Activated naive CD8-positive, alpha-beta T cell treated with anti-CD3 and anti-CD28 coated beads for 36 hours (primary cell): ENCODE measurements at places on chromosomes 2 and 18. TPM values are rescaled to one million over a fixed set of nuclear protein-coding genes. Genes with fewer than 3 reads are reported as not detected.

Gene EPB41L3
- 1.1 TPM for total RNA-seq

Gene RAPGEF4
- 0.72 TPM for total RNA-seq

Gene SAG
- 0.31 TPM for total RNA-seq

Gene IL36RN
- not detected for total RNA-seq

Gene NOP58
- total RNA-seq, result 234 TPM

Gene GCKR
- not detected for total RNA-seq

Gene ALK
- not detected for total RNA-seq

Gene MARCHF4
- total RNA-seq, result not detected

- H3K36me3 ChIP-seq, result peaks cover 36% of the 10 kb centered on the region
- H3K27ac ChIP-seq, result peak overlapping the region; percentile 35
- H3K4me3 ChIP-seq, result no peak overlapping the region
- no peak for DNase-seq
These were observed 49.6 kb downstream of the ODC1 start for GRCh38 chr2:10398496-10398895.

GRCh38 chr2:25280051-25280687 is 61.6 kb downstream of the DNMT3A start:
- peak overlapping the region; percentile 1 for H3K4me3 ChIP-seq
- peaks cover 51% of the 10 kb centered on the region for H3K36me3 ChIP-seq
- peaks cover 66% of the 10 kb centered on the region for H3K4me1 ChIP-seq
- no peaks in the 10 kb centered on the region for H3K27me3 ChIP-seq
- no peak for DNase-seq

GRCh38 chr2:15069149-15069548 is 436.6 kb downstream of the LRATD1 start:
- H3K27me3 ChIP-seq, result peaks cover 7% of the 10 kb centered on the region
- no peaks in the 10 kb centered on the region for H3K36me3 ChIP-seq
- no peak overlapping the region for H3K4me3 ChIP-seq
- no peaks in the 10 kb centered on the region for H3K4me1 ChIP-seq
- no peak overlapping the region for H3K27ac ChIP-seq

DNA sequence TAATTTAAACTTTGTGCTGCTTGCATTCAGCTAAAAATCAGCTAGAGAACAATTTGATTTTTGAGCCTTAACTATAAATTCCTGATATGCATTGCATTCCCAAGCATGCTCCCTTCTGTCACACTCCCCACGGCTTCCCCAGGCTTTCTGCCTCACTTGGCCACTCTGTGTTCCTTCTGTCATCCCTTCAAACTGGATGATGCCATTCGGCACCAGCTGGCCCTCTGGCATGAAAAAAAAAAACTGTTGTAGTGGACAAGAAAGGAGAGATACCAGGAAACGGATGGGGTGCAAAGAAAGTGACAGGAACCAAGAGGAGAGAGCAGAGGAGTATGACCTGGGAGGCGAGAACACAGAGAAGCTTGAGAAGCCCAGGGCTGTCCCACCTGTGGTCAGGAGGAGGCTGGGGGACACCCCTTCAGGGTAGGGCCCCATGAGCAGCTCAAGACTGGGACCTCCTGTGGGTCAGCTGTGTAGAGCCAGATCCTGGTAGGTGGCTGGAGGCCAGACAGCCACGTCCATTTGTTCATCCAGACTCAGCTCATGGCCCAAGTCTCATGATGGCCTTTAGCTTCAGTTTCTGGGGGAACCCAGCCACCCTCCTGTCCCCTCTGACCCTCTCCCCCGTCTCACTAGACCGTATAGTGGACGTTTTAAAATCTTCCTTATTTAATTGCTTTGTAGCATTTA is 211.8 kb downstream of the GBX2 start:
- H3K4me3 ChIP-seq, result no peak overlapping the region
- no peaks in the 10 kb centered on the region for H3K36me3 ChIP-seq
- peaks cover 9% of the 10 kb centered on the region for H3K4me1 ChIP-seq
- H3K27me3 ChIP-seq, result peaks cover 32% of the 10 kb centered on the region

DNA sequence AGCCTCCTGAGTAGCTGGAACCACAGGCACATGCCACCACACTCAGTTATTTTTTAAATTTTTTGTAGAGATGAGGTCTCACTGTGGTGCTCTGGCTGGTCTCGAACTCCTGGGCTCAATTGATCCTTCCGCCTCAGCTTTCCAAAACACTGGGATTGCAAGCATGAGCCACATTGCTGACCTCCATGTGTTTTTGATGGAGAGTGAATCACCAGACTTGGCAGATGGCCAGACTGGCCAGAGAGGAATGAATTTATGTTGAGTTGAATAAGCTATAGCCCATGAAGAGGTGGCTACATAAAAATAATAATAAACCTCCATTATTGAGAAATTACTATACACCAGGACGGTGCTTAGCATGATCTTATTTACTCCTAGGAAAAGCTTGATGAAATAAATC is 91.5 kb downstream of the MREG start:
- no peaks in the 10 kb centered on the region for H3K4me1 ChIP-seq
- no peak for DNase-seq
- H3K4me3 ChIP-seq, result no peak overlapping the region
- H3K36me3 ChIP-seq, result no peaks in the 10 kb centered on the region

DNA sequence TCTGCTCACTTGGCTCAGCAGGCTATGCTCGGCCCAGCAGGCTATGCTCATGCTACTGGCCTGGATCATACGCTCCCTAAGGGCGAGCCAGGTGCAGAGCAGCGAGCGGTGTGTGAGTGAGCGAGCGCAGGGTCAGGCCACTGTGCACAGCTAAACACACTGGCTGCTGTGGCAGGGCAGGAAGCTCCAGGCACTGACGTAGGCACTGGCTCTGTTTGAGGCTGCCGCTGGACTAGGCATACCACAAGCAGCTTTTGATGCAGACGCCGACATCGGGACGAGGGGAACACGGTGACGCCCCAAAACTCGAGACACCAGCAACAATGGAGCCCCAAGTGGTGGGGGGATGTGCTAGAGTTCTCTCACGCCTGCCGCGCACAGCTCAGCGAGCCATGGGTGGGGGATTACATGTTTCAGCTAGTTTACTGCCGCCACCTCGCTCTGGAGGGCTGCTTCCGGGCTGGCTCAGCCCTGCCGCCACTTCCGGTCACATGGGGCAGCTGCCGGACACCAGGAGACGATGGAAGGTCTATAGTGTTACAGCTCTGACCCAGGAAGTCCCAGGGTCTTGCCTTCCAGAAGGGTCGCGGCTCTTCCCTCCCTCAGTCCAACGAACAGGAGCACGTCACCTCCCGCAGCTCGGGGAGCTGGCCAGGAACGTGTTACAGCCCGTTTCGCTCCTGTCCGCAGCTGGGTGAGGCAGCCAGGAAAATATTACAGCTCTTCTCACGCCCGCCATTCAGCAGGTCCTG is 1176.9 kb upstream of the LRRTM1 start:
- no peak overlapping the region for H3K27ac ChIP-seq
- no peaks in the 10 kb centered on the region for H3K27me3 ChIP-seq
- no peaks in the 10 kb centered on the region for H3K4me1 ChIP-seq
- no peaks in the 10 kb centered on the region for H3K36me3 ChIP-seq
- no peak for DNase-seq

DNA sequence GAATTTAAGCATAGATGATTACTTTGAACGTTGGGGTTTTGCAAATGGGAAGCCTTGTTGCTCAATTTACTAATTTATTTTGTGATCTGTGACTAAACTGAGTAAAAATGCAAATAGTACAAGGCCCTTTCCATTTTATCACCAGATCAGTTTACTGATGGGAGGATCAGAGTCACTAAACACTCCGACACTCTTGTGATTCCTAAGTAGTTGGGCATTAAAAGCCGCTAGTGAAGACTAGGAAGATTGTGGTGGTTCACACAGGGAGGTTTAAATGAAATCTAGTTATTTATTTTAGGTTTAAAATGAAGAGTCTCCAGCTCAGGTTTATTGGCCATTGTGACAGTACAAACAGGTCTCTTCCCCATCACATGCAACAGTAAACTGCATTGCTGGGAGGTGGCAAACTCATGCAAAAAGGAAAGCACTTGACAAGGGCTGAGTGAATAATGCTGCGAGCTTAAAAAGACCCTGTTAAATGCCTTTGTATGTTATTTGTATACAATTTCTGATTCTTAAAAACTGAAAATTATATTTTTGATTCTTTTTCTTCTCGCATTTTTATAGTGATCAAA is 394.8 kb upstream of the FANCL start:
- no peaks in the 10 kb centered on the region for H3K36me3 ChIP-seq
- no peaks in the 10 kb centered on the region for H3K4me1 ChIP-seq
- H3K27ac ChIP-seq, result no peak overlapping the region
- no peak overlapping the region for H3K4me3 ChIP-seq

DNA sequence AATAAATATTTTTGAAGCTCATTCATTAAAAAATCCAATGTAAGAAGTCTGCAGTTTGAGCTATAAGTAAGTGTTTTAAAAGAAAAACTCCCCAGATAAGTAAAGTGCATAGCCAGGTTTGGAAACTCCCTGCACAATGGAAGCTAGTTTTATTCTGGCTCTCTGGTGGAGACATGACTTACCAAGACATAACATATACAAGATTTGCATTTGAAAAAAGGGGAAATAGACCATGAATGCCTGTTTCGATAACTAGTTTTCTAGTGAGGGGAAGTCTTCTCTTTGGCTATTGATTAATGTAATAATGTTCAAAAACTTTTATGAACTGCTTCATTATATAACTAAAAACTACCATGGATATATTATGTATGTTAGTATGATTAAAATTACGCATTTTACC is 435.2 kb downstream of the ARHGAP15 start:
- DNase-seq, result no peak
- H3K4me1 ChIP-seq, result no peaks in the 10 kb centered on the region
- H3K27ac ChIP-seq, result no peak overlapping the region
- no peak overlapping the region for H3K4me3 ChIP-seq

DNA sequence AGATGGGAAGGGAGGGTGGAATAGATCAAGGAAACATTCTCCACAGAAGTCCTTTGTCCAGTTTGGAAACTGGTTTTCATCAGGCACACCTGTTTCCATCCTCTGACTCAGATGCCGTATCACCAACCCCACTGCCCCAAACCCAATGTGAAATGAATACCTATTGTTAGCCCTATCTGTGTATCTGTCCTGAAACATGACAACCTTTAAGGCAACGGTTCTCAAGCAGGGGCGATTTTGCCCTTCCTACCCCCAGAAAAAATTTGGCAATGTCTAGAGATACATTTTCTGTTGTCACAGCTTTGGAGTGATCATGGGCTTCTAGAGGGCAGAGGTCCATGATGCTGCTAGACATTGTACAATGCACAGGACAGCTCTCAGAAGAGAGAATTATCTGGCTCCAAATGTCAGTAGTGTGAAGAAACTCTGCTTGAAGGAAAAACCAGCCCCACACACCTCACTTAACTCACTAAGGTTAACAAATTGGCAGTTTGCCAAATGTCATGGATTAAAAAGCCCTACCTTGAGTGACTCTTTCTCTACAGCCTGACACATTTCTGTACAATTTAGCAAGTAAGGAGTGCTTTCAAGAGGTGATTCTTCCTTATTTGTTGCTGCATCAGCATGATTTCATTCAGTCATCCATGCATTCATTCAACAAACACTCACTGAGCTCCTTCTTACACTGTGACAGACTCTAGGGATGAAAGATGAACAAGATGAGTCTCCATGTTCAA is 3.4 kb downstream of the SCTR start:
- no peak overlapping the region for H3K4me3 ChIP-seq
- peaks cover 50% of the 10 kb centered on the region for H3K27me3 ChIP-seq
- H3K27ac ChIP-seq, result no peak overlapping the region
- H3K4me1 ChIP-seq, result no peaks in the 10 kb centered on the region
- DNase-seq, result no peak

DNA sequence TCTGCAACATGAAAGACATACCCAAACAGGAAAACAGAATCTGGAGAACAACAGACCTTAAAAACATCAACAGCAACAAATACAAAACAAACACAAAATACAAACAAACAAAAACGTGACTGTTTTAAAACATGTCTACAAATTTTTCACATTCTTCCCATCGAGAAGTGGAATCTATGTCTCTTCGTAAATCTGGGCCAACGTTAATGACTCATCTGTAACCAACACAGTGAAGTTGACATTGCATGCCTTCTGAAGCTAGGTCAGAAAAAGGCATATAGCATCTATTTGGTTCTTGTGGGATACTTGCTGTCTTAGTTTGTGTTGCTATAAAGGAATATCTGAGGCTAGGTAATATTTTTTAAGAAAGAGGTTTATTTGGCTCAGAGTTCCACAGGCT is 269.0 kb upstream of the FBXO11 start:
- no peaks in the 10 kb centered on the region for H3K27me3 ChIP-seq
- no peak for DNase-seq
- H3K4me1 ChIP-seq, result no peaks in the 10 kb centered on the region
- no peak overlapping the region for H3K4me3 ChIP-seq
- H3K27ac ChIP-seq, result no peak overlapping the region
- H3K36me3 ChIP-seq, result no peaks in the 10 kb centered on the region

DNA sequence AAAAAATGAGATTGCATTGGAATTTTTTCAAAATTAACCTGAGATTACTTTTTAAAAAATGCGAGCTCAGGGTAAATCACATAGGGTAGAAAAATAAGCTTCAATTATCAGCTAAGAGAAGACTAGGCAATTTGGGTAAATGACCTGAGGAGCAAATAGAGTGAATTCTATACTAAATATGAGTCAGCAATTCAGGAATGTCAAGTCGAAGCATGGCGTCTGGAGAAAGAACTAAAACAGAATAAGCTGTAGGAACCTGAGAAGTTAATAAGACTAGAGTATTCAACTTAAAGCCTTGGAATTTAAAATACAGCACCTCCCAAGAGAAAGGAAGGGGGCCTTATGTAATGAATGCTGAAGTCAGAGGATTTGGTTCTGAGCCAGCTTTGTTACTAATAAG is 487.0 kb downstream of the SUCLG1 start:
- H3K4me1 ChIP-seq, result no peaks in the 10 kb centered on the region
- H3K4me3 ChIP-seq, result no peak overlapping the region
- DNase-seq, result no peak
- H3K27ac ChIP-seq, result no peak overlapping the region
- H3K27me3 ChIP-seq, result peaks cover 9% of the 10 kb centered on the region

DNA sequence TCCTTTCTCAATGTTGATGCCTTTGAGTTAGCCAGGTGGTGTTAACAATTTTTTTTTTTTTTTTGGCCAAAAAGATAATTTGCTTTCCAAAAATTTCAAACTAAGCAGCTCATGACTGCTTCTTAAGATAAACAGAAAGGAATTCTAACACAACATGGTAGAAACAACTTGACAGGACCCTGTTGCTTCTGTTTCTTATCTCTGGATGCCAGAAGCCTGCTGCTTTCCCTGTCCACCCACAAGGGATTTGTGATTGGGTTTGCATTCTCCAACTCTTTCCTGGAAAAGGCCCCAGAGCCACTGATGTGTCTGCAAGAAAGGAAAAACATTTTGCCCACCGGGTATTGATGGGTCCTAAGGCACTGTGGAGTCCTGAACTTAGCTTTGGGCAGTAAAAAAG is 217.2 kb upstream of the PKDCC start:
- H3K36me3 ChIP-seq, result no peaks in the 10 kb centered on the region
- H3K4me1 ChIP-seq, result no peaks in the 10 kb centered on the region
- peaks cover 23% of the 10 kb centered on the region for H3K27me3 ChIP-seq
- DNase-seq, result no peak
- no peak overlapping the region for H3K4me3 ChIP-seq

DNA sequence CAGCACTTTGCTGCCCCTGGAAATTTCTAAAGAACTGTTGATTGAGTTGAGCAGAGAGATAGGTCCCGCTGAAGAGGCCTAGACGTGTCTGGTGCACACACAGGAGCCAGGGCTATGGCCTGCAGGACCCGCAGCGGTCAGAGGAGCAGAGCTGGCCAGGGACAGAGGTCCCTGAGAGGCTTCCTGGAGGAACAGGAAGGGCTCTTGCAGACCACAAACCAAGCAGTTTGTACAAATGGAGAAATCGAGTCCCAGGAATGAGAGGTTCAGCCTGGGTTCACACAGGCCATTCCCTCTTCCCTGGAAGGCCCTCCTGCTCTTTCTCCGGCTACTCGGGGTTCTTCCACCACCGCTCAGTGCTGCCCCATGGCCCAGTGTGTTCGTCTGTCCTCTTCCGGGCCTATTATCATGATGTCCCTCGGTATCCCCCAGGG is 1.2 kb upstream of the BIN1 start:
- peaks cover 5% of the 10 kb centered on the region for H3K4me1 ChIP-seq
- H3K27ac ChIP-seq, result no peak overlapping the region
- H3K27me3 ChIP-seq, result peaks cover 7% of the 10 kb centered on the region
- no peaks in the 10 kb centered on the region for H3K36me3 ChIP-seq
- DNase-seq, result no peak
